NCI-H69 (cell line): ENCODE measurements at places on chromosomes 2 and 18.
A peak's percentile ranks its signal among the peaks of the same experiment; 100 is the strongest.

DNA sequence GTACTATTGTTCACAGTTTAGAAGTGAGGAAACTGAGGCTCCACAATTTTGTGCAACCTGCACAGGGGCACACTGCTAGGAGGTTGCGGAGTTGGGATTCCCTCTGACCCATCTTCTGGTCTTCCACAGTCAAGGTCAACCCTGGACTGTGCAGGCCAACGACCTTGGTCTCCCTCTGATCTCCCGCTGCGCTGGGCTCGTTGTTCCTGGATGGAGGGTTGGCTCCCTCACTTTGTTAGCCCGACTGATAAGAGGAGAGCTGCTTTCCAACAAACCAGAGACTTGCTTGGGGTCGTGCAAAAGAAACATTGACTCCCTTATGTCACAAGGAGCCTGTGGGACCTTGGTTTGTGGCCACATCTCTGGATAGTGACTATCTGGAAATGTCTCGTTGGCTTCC lies 187.6 kb downstream of the MYCN start:
- DNase-seq = no peak

- DNase-seq = peak; percentile 79
Measured at GRCh38 chr18:62790871-62791772, 75.8 kb downstream of the PHLPP1 start.

- DNase-seq = peak; percentile 62
Measured at GRCh38 chr2:172736424-172737174, 954 bp downstream of the RAPGEF4 start.

DNA sequence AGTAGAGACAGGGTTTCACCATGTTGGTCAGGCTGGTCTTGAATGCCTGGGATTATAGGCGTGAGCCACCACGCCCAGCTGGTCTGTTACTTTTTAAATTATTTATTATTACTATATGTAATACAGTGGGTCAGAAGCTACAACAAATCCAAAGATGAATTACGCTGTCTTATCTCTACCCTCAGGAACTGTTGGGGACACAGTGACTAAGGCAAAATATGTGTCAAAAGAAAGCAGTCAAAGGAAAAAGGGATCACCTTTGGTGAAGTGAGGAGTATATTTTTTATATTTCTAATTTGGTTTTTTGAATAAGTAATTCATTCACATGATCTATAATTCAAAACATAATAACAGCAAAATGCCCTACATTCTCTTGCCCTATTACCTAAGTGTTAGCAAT lies 4.7 kb downstream of the CREB1 start:
- DNase-seq = no peak

DNA sequence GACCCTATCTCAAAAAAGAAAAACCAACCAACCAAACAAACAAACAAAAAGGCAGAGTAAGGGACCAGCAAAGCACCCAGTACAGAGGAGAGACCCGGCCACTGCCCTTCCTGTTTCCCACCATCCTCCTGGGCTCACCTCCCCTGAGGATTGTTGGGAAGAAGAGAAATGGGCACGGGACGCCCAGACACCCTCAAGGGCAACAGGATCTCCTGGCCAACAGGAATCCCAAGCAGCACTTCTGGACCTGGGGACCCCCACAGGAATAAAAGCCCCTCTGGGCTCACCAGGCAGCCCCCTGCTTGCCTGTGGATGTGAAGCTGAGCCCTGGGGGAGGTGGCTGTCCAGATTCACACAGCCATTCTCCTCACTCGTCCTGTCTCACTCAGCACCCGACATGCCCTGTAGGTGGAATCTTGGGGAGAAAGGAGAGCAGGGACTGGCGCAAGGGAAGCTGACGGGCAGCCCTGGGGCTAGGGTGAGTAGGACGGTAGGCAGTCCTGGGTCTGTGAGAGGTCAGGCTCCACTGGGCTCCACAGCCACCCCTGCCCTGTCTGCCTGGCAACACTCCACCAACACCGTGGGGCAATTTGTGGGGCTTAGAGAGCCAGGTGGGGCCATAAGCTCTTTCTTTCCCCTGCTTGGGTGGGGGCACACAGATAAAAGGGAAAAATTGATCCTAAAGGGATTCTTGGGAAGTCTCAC lies 18.0 kb downstream of the KLF11 start:
- no peak for DNase-seq

GRCh38 chr2:217370391-217370790 lies 510.5 kb upstream of the TNP1 start:
- DNase-seq = no peak

DNA sequence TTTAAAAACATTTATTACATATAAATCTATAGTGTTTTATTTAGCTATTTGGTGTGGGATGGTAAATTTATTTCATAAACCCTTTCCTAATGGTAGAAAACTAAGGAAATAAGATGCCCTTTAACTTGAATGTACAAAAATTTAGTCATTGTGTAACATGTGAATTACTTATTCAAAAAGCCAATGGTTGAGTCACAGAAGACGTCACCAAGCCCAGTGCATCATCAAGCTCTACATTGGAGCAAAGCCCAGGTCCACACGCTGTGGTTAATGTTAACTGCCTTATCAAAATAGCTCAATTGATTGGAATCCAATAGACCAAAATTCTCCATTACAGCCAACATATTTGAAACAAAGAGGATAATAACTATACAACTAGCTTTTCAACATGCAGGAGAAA lies 145.5 kb upstream of the LYPD1 start:
- DNase-seq = no peak

DNA sequence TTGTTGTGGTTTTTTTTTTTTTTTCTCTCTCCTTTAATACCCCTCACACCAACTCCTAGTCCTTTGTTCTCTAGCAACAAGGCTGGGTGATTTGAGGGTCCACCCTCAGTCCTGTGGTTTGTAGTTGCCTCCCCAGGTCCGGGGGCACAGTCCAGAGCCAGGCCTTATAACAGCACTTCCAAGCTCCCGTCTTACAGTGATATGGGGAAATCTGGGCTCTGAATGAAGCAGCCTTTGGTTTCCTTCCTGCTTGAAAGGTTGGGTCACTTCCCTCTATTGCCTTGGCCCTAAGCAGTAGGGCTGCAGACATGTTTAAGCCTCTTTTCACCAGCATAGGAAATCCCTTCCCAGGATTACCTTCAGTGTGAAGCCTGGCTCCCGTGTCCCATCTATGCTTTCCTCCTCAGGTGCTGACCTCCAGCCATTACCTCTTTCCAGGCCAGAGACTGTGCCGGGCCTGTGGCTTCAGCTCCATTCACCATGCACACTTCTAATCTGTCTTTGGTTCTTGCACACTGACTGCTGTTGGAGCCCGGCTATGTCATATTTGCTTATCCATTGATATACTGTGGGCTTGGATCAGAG lies 21.2 kb upstream of the NTSR2 start:
- no peak for DNase-seq

DNA sequence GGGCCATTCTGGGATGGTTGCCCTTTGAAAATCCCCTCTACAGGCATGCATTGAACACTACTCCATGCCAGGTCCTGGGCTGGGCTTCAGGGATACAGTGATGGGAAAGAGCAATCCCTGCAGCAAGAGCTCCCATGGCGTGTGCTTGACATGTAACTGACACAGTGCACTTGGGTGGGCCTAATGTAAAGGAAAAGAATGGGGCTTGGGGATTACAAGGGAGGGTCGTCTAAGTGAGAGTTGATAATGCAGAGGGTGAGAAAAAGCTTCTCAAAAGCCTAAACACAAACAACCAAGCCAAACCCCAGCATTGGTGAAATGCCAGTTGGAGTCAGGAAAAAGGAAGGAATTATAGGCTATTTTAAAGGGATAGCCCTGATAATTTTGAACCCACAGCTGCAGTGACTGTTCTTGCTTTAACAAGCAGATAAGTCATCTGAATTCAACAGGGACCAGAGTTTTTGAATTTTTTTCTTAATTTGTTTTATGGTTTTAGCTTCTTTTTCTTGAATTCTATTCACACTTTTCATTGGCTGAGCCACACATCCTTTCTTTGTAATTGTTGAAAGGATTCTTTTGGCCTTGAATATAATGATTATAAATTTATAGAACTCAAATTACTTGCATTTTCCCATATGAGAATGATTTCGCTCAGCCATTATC lies 308.7 kb downstream of the LPIN1 start:
- no peak for DNase-seq

- DNase-seq = no peak
Measured at GRCh38 chr18:67281746-67282145, 234.8 kb downstream of the DSEL start.

DNA sequence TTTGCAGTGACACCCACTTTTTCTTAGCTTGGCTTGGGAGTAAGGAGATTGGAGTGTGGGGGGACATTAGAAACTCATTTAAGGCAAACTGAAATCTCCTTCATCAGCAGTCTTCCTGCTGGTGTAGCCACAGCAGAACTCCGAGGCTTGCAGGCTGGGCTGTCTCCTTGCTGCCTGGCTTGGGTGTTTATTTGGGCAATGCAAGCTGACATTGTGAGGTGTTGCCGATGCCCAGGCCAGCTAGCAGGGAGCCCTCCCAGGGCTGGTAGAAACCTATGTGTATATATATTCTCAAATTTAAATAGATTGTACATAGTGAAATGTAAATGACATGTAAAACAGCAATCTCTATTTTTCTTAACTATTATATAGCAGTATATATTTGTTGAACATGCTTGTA lies 11.8 kb downstream of the GDF7 start:
- DNase-seq = no peak

GRCh38 chr18:62370366-62370765 lies 45.3 kb downstream of the TNFRSF11A start:
- no peak for DNase-seq

DNA sequence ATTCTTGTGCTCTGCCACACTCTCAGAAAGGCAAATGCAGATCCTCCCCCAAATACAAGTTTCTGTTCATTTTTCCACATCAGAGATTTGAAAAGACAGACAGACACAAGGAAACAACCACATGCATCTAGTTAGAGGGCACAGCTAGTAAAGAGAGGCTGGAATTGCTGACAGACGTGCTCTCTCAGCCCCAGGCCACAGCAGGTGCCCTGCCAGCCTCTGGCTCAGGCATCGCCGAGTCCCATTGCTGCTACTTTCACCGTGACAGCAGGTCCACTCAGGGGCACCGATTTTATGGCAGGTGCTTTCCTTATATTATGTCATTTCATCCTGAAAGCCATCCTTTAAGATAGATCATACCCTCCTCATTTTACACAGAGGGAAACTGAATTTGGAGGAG lies 507.5 kb downstream of the EIPR1 start:
- peak; percentile 5 for DNase-seq

DNA sequence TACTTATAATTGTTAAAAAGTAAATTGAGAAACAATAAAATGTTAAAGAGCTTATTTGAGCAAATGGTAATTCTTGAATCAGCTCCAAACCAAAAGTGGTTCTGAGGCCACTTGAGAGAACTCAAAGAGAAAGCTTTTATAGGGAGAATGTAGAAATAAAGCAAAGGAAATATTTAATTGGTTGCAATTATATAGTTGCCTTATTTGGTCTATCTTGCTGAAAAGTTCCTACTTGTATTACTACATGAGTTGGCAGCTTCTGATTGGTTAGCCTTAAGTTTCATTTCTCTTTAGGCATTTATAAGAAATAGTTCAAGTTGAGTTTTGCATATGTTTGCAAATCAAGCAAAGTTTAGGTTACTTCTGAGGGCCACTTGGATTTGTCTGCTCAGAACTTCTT lies 38.1 kb downstream of the SCN2A start:
- no peak for DNase-seq

- peak; percentile 76 for DNase-seq
Measured at GRCh38 chr18:457140-457519, 43.4 kb downstream of the COLEC12 start.

GRCh38 chr2:148585696-148586095 lies 58.9 kb upstream of the EPC2 start:
- no peak for DNase-seq

- DNase-seq = no peak
Measured at GRCh38 chr18:55034742-55035141, 75.5 kb upstream of the CCDC68 start.

- DNase-seq = no peak
Measured at GRCh38 chr2:133317178-133317577, 251.1 kb downstream of the NCKAP5 start.

DNA sequence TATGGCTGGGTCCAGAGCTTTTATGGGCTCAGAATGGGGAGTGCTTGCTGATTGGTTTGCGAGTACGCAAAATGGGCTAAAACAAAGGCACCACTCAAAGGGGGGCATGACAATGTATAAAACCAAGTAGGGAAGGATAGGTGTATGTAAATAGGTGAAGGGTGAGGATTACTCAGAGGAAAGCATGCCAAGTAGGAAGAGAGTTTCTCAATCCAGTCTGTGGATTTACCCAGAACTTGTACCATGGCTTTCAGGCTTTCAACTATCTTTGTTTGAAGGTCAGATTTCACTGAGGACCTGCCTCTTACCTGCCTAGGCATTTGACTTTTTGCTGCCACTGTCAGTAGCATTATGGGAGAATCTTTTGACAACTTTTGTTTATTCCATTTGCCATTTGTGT lies 92.3 kb downstream of the RAB3GAP1 start:
- DNase-seq = no peak

DNA sequence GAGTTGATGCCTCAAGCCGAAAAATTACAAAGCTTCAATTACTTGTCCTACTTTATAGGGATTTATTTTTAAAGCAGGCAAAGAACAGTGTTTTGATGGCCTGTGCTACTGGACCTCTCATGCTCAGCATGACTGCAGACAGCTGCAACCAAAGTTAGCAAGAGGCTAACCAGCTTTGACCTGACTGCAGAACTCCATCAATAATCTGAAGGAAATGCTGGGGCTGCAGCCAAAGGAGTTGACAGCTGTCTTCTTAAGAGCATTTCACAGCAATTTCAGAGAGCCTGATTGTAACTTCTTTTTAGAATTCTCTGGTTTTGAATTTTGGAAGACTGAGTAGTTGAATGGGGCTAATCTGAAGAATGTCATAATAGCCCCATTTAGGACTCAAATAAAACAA lies 46.5 kb upstream of the SESTD1 start:
- DNase-seq = peak; percentile 39

- peak; percentile 39 for DNase-seq
Measured at GRCh38 chr2:100013892-100014677, 128.3 kb downstream of the AFF3 start.

DNA sequence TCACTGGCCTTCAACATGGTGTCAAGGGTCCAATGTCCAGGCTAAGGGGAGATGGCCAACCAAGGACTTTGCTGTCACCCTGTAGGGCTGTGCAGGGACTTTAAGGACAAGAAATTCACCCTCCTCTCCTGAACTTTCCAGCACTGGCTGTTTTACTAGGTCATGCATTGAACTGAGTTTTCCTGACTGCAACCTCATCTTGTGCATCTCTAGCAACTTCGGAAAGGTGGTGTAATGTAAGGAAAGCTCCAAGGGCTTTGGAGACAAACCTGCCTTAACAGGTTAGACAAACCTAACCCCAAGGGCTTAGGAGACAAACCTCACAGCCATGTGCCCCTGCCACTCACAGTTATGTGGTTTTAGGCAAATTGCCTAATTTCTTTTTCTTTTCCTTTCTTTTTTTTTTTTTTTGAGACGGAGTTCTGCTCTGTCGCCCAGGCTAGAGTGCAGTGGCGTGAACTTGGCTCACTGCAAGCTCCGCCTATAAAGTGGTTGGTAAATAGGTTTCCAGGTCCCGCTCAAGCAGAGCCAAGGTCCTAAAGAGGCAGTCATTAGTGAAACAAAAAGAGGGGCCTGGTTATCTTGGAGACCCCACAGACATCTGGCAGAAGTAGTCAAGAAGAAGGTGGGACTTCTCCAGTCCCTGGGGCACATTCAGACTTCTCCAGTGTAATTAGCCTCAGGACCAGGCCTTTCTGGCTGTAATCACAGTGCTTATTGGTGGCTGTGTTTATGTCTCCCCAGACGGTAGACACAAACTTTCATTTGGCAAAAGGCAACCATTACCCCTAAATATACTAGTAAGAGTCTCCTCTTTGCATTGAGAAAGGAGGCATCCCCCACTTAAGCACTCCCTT lies 37.6 kb upstream of the PMAIP1 start:
- DNase-seq = peak; percentile 33

- DNase-seq = no peak
Measured at GRCh38 chr2:167613471-167613870, 633.9 kb downstream of the STK39 start.

- peak; percentile 96 for DNase-seq
Measured at GRCh38 chr18:9417073-9417851, 58.1 kb upstream of the RALBP1 start.
